CD4-positive, alpha-beta T cell treated with Interleukin-1 beta for 1 hour (primary cell): ENCODE measurements at places on chromosomes 1 and 21.

DNA sequence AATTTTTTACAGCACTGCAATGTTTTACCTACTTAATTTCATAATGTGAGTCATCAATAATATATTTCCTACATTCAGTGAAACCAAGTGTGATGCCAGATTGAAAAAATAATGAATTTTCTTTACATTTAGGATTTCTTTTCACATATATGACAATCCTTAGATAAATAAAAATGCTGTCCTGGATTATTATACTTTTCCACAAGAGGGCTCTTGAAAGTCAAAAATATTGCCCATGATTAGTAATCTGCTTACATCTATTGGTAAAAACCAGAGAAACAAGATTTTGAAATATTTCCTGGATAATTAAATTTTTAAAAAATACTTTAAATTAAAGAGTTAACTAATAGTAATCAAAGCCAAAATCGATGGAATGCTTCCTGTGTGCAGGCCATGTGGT, 86.8 kb upstream of the PLPPR4 start:
- DNase-seq, result no peak

DNA sequence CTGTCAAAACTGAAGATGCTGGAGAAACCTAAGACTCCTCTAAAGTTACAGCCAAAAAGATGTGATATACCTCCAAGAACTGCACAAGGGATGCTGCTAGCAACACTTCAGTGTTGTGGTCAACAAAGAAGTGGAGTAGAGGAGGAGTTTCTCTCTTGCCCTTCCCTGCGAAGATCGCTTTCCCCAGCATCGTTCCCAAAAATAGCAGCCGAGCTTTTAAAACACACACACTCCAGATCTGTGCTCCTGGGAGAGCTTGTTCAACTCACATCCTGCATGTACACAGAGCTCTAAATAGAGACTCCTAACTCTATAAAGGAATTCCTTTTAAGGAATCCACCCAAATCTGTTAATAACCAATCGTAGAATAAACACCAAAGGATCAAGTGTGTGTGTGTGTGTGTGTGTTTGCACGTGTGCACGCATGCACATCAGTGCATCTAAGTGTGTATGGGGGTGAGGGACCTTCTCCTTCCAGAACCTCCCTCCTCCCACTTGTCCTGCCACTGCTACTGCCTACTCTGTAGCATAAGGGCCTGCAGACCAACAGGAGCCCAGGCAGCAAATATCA, 58.5 kb downstream of the PSMG1 start:
- DNase-seq, result no peak

- no peak for DNase-seq
Observed at GRCh38 chr1:92599184-92599583, 112.5 kb upstream of the GFI1 start.

- DNase-seq, result no peak
Observed at GRCh38 chr1:231736464-231736863, 109.9 kb downstream of the DISC1 start.

- no peak for DNase-seq
Observed at GRCh38 chr1:184426278-184426674, 39.4 kb downstream of the C1orf21 start.

DNA sequence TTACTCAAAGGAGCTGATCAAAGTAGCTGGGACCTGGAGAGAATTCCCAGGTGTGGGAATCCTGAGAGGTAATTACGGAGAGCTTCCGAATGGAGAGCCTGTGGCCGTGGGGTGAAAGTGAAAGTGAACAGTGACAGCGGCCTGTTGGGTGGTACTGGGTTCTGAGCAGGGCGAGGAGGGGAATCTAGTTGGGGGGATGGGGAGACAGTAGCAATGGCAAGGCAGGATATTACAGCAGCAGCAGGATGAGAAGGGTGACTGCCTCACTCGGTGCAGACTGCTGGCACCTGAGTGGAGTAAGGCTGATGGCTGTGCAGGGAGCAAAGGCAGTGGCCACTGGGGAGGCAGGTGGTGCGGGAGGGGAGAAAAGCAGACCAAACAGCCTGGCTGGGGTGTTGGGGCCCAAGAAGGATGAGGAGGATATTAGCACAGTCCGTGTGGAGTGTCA, 70.3 kb upstream of the PRDX6 start:
- no peak for DNase-seq

DNA sequence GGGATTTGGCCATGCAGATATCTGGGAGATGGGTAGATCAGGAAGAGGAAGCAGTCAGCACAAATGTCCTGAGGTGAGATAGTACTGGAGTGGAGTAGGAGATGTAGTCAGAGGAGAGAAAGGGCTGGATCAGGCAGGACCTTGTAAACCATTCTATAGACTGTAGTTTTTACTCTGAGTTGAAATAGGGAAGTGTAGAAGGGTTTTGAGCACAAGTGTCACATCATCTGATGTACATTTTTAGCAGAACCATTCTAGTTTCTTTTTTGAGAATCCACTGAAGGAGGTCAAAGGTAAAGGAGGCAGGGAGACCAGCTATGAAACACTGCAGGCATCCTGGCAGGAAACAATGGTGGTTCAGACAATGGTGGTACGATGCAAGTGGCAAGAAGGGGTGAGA, 194.6 kb upstream of the RRP15 start:
- DNase-seq, result no peak

DNA sequence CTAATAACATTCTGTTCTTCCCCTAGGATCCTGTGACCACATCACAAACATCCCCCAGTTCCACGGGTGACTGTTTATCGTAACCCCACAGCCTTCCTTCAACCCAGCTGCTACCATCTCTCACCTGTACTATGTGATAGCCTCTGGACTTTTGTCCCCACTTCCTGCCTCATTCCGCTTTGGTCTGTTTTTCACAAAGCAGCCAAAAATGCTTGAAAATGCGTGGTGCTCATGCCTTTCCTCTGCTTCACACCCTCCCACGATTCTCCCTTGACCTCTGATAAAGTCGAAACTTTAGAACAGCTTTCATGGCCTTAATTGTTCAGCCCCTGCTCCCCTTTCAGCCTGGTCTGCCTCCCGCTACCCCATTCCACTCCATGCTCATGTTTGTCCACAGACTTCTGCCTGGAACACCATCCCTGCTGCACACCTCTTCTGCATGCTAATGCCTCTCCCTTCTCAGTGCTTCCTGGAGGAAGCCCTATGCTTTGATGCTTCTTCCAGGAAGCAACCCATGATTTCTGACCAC, 165.6 kb downstream of the PLPP3 start:
- DNase-seq, result no peak

- no peak for DNase-seq
Observed at GRCh38 chr1:41823471-41823870, 95.3 kb downstream of the HIVEP3 start.

DNA sequence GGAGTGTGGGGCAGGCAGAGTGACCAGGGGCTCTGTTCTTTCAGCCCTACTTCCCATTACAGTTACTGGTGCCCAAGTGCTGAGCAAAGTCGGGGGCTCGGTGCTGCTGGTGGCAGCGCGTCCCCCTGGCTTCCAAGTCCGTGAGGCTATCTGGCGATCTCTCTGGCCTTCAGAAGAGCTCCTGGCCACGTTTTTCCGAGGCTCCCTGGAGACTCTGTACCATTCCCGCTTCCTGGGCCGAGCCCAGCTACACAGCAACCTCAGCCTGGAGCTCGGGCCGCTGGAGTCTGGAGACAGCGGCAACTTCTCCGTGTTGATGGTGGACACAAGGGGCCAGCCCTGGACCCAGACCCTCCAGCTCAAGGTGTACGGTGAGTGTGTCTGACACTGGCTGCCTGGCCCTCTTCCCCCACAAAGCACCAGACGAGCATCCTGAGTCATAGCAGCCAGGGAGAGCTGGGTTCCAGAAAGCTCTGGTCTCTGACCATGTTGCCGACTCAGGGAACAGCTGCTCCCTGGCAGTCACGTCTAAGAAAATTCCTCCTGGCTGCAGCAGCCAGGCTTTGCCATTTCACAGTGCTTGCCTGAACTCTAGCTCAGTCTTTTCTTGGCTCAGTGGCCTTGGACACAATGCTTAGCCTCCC, 3.3 kb downstream of the SLAMF8 start:
- no peak for DNase-seq

GRCh38 chr1:23661887-23662286, 29.7 kb upstream of the RPL11 start:
- DNase-seq, result no peak

DNA sequence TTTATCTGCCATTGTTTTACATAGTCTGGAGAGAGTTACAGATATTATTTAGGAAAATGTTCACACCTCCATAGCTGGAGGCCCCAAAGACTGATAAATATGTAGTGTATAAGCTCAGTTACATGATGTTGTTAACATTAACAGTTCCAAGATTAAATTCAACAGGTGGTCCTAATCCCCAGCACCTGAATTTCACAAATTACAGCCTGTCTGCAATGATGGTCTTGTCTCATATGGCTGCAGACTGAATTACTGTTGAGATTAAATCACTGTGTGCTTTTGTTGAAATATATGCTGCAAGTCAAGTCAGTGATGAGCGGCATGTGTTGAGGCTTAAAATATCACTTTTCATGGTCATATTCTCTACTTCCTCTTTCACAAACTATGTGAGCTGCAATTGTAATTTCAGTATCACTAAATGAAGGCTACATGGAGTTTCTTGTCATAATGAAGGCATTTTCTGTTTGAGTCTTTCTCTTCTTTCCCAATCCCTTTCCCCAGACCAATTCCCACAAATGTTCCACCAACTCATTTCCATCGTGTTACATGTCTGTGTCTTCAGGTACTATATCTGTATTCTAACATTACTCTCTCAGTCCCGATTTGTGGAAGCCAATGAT, 4.2 kb downstream of the ST6GALNAC5 start:
- DNase-seq, result no peak

DNA sequence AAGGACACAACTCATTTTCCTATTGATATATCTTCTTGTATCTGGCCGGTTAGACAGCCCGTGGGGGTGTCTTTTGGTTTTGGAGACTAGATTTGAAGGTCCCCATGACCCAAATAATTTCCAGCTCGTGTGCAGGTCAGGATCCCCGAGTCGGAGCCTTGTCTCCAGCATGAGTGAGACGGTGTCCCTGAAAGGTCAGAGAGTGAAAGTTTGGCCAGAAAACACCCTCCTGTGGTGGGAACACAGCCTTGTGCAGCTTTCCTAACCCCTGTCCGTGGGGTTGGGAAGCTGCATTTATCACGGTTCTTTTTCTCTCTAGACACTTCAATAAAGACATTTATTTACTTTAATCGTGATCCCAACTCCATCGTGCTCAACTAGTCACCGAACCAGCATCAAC, 17.6 kb downstream of the COQ8A start:
- no peak for DNase-seq

DNA sequence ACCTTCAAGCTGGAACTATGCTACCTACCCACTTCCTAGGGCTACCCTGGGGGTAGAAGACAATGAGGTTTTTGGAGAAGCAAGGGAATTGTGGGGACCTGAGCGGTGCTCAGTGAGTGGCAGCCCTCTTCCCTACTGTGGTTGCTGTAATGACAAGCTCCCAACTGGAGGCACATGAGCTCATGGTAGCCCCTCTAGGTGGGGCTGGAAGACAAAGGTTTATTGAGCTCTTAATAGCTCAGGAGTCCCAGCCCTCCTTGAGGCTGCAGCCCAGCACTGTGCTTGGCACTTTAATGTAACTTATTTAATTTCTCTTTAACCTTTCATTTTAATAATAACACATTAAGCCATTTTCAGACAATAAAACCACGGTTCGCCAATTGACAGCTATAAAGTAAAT, 528.9 kb downstream of the OMA1 start:
- no peak for DNase-seq

- DNase-seq, result no peak
Observed at GRCh38 chr1:53308506-53308905, 19.4 kb downstream of the LRP8 start.

- no peak for DNase-seq
Observed at GRCh38 chr1:204834752-204835151, 35.9 kb upstream of the NFASC start.

DNA sequence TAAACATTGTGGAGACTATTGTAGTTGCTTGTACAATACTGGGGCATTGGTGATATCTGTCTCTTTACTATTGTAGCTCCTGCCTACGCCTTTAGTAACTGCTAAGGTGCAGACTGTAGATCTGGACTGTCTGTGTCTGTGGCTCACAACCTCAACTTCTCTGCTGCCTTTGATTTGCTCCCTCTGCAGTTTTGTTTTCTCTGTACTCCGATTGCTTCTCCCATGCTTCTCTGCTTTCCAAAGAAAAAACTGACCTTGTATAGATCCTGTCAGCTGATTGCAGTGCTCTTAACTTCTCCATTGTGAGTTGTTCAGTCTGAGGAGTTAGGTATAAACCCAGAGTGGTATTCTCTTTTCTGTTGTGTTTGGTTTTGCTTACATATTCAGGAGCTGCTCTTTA, 15.3 kb downstream of the MAGI3 start:
- DNase-seq, result no peak

DNA sequence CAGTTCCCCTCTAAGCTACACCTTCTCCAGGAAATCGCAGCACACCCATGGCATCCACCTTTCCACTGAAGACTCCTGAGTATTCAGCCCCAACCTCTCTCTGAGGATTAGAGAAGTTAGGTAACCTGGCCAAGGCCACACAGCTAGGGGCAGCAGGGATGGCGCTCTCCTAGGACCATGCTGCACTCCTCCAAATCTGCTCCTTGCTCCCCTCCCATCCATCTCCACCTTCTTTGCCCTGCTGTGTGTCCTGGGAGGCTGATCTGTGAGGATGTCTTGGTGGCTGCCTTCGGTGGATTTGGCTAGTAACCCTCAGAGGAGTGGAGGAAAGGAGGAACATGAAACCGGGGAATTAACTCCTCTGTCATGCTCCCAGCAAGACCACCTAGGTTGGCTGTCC, 20.0 kb upstream of the PROK1 start:
- DNase-seq, result no peak

- no peak for DNase-seq
Observed at GRCh38 chr1:213615226-213615916, 372.4 kb upstream of the PROX1 start.

DNA sequence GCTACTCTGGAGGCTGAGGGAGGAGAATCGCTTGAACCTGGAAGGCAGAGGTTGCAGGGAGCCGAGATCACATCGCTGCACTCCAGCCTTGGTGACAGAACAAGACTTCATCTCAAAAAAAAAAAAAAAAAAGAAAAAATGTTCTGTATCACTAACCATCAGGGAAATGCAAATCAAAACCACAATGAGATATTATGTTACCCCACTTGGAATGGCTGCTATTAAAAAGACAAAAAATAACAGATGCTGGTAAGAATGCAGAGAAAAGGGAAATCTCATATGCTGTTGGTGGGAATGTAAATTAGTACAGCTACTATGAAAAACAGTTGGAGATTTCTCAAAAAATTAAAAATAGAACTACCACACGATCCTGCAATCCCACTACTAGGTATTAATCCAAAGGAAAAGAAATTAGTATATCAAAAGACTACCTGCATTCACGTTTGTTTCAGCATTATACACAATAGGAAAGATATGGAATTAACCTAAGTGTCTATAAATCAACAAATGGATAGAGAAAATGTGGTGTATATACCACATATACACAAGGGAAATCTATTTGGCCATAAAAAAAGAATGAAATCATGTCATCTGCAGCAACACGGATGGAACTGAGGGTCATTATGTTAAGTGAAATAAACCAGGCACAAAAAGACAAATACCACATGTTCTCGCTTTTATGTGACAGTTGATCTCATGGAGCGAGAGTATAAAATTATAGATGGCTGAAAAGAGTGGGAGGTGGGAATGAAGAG, 62.6 kb downstream of the ABL2 start:
- DNase-seq, result no peak

GRCh38 chr1:225961659-225962439, 20.8 kb upstream of the LEFTY2 start:
- no peak for DNase-seq
